ENCODE measurements at places on chromosomes 5 and 9.

DNA sequence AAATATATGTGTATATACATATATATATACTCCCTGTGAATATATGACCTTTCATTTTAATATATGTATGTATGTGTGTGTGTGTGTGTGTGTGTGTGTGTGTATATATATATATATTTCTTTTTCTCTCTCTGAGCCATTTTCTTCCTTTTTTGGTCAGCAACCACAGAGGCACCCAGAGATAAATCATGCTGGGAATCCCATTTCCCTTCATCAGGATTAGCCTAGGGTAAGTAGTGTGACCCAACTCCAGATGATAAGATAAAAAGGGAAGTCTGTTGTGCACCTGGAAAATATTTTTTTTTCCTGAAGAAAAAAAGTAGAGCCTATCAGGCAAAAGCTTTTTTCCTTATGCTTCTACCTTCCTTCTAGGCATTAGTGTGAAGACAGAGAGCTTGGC is 25.4 kb upstream of the SUB1 start:
- peak; percentile 43 for DNase-seq

GRCh38 chr9:96566498-96567202 is 53.0 kb downstream of the CDC14B start:
- DNase-seq, result peak; percentile 91

GRCh38 chr5:151647320-151647861 is 39.3 kb downstream of the SPARC start:
- no peak for DNase-seq

GRCh38 chr5:41097642-41098041 is 26.5 kb upstream of the MROH2B start:
- DNase-seq, result no peak

- DNase-seq, result no peak
These were observed 78.5 kb downstream of the ZNF366 start for GRCh38 chr5:72428669-72429068.

DNA sequence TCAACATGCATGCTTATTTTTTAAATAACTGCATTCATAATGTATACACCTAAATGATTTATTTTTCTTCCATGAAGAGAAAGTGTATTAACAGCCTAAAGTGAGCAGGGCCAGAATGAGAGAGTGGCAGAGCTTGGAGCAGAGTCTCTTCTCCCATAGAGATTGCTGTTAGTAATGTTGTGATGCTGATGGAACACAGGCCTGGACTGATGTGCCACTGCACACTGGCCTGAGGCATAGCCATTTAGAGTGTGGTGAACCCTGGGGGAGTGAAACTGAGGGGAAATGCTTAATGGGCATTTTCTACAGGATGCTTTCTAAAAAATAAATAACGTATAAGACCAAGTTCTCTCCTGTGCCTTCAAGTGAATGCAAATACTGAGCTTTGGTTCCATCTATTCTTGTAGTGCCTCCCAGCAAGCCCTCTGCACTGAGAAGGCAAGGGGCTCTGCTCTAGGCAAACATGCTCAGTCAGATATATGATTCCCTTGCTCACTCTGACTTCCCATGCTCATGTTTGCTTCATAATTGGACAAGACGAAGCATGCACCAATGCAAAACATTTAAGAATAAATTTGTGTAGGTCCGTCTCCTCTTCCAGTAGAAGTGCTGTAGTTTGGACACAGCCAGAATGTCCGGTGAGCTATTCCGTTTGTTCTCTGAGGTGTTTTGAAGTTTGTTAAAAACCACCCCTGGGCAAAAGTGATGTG is 185.7 kb downstream of the PBX3 start:
- no peak for DNase-seq

DNA sequence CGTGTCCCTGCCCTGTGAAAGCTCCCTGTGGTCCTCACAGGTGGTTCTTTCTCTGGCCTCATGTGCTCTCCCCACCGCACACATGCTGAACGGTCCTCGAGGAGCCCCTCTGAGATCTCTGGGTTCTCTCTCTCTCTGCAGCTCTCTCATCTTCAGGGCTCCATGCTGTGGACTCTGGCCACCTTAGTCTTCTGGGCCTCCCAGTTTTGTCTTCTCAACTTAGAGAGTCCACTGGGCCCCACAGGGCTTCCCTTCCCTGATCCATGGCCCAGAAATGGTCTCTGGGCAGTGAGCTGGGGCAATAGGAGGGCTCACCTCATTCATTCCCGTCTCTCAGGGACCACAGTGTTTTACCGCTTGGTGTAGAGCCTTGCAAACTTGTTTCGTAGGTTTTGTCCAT is 26.4 kb downstream of the FGD3 start:
- DNase-seq, result no peak

DNA sequence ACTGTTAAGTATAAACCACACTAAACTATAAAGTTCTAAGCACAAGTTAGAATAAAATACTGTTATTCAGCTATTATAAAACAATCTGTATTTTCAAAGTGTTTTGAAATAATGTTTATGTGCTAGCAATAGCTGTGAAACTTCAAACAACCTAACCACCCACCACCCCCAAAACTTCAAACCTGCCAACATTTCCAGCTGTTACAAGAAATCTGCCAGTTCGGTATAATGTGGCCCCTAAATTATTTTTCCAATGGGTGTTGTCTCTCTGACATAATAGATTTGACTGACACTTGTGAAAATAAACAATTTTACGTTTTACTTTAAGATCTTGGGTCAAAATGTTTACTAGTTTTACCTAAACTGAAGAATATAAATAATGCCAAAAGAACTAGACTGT is 24.7 kb downstream of the MAPKAP1 start:
- DNase-seq, result no peak

Data from mesendoderm (in vitro differentiated cells).